ENCODE measurements at places on chromosomes 7 and 10.

DNA sequence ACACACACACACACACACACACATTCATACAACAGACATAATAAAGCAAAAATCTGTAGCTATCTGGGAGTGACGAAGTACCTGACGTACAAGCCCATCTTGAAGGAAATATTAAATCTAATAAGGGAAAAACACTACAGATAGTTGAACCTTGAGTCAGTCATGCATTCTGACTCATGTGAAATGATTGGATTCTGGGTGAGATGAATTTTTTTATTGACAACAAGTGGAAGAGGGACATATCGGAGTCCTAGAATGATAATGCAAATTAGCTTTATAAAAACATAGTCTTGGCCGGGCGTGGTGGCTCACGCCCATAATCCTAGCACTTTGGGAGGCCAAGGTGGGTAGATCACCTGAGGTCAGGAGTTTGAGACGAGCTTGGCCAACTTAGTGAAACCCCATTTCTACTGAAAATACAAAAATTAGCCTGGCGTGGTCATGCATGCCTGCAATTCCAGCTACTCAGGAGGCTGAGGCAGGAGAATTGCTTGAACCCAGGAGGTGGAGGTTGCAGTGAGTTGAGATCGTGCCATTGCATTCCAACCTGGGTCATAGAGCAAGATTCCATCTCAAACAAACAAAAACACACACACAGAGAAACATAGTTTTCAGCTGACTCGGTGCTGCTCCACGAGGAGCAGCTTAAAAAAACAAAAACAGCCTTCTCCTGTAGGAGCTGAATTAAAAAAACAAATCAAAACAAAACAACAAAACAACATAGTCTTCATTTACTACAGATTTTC lies 154.4 kb upstream of the MKLN1 start:
- DNase-seq, result no peak

- no peak for DNase-seq
Measured at GRCh38 chr7:92717623-92717992, 118.8 kb downstream of the CDK6 start.

DNA sequence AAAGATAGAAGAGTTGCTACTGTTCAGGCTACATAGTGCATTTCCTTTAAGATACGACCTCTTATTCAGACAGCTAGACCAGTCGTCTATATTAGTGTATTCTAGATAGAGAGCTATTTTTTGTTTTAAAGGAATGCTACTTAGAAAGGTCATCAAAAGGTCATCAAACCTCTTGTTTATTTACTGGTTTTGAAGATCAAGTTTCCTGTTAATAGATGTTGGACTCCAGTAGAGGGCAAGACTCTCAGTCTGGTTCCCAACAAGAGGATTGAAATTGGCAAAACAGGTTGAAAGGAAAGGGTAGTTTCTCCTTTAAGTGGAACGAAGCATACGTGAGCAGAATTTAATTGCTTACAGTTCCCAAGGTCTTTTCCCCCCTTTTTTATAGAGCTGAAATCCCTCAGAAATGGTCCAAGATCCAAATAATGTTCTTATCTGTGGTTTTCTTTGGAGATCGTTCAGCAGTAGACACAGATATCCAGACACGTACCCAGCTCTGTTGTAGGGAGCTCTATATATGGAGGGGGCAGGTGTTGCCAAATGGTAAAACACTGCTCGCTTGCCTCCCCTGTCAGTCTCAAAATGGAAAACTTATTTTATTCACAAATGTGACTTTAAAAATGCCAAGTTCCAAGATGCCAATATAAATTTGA lies 37.2 kb downstream of the BAMBI start:
- DNase-seq, result no peak

GRCh38 chr10:1549591-1550290 lies 187.6 kb downstream of the ADARB2 start:
- DNase-seq, result no peak

- DNase-seq, result no peak
Measured at GRCh38 chr10:28922127-28922526, 244.8 kb downstream of the BAMBI start.

- DNase-seq, result no peak
Measured at GRCh38 chr7:40777730-40778312, 643.0 kb downstream of the SUGCT start.
